Right ventricle myocardium inferior (tissue), 1 donor: ENCODE measurements at places on chromosomes 16 and 17. TPM values are rescaled to one million over a fixed set of nuclear protein-coding genes. Genes with fewer than 3 reads are reported as not detected.

Gene KRTAP4-16
- not detected for total RNA-seq

DNA sequence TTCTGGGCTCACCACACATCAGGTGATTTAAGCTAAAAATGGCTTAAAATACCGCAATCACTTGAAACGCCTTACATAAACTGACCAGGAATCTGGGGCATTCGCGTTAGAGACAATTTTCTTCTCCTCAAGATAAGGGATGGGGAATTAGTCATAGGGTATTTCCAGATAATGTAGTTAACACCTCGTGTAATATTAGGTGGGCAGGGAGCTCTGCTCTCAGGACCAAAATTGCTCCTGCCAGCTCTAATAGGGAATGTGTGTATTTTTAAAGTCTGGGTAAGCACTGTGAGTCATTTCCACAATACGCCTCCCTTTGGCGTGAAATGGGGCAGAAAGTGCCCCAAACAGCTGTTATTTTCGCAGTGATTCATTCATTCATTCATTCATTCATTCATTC, 408.6 kb downstream of the MAF start:
- DNase-seq: no peak

GRCh38 chr17:76076146-76076764, 1.7 kb downstream of the GALR2 start:
- DNase-seq: no peak

DNA sequence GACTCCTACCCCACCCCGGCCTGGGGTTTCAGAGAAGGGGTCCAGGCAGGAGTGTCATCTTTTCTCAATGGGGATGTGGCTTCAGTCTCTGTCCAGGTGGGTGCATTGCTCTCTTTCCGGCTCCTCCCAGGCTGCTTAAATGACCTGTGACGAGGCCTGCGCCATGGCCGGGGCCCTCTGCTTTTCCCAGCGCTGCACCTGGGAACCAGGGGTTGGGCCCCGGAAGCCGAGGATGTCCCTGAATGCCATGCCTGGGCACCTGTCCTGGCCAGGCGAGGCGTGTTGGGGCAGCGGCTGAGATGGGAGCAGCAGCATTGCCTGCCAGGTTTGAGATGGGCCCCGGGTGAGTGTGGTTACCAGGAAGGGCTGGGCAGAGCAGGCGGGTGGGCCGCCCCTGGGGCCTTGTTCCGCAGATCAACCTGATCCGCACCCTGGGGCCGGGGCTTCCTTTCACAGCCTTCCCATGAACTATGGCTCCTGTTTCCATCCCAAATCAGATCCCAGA, 147.4 kb downstream of the SEC14L1 start:
- peak; percentile 37 for DNase-seq

GRCh38 chr17:41549596-41550039, 21.5 kb upstream of the KRT19 start:
- DNase-seq: no peak

GRCh38 chr16:87657621-87658192, 55.4 kb downstream of the JPH3 start:
- no peak for DNase-seq

Gene CORO6
- total RNA-seq: 93.2 TPM

DNA sequence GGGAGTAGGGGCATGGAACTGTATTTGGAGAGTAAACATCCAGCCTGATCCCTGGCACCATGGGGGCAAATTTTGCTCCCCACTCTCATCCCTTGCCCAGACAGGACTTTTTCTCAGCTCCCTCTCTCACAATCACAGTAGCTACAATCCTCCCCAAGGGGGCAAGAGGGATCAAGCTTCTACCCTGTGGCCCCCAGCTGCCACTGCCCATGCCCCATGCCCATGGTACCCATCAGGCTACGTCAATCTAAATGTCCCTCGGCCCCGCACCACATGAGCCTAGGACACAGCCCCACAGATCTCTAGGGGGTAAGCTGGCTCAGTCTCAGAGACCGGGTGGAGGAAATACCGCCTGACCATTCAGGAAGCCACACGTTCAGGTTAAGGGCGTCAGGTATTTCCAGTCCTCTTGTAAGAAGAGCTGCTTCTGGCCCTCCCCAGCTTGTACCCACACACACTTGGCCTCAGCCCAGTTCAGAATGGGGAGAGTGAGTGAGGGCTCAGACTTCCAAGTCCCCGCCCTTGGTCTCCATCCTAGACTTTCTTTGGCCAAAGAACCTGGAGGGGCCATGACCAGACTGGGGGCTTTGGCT, 1.8 kb downstream of the CACNB1 start:
- DNase-seq: peak; percentile 55

GRCh38 chr17:58303971-58304749, 23.4 kb upstream of the MPO start:
- peak; percentile 76 for DNase-seq

DNA sequence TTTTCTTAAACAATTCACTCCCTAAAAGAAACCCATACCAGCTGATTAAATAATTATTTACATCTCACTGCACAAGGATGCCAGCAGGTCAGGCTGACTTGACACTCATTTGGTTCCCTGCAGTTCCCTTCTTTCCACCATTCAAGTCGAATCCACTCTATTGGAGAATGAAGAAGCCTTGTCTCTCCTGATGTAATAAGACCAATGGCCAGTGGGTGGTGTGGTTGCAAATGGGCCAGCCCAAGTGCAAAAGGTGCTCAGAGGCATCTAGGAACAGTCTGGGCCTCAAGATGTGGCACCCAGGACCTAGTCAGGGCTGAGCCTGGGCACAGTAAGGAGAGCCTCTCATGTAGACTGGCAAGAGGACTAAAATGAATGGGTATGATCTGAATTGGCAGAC, 9.3 kb downstream of the C16orf78 start:
- DNase-seq: no peak

GRCh38 chr17:17937201-17937853, 34.9 kb downstream of the TOM1L2 start:
- no peak for DNase-seq

Gene ZNF771
- 5.1 TPM for total RNA-seq

DNA sequence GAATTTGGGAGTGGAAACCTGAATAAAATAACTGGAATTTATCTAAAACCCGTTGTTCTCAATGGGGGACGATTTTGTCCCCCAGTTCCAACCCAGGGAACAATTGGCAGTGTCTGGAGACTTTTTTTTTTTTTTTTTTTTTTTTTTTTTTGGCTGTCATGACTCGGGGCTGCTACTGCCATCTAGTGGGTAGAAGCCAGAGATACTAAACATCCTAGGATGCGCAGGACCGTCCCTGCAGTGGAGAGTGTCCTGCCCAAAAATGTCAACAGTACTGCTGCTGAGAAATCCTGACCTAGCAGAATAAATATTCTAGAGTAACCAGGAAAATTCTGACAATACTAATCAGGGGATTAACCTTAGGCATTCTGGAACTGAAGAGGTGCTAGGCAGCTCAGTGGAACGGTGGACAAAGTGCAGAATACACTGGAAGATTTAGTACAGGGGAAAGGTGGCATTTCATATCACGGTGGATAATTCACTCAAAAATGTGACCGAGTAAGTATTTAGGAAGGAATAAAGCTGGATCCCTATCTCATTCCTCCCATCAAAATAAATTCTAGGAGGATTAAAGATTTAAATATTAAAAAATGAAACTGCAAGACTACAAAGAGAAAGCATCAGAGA, 107.6 kb downstream of the SPECC1 start:
- no peak for DNase-seq

DNA sequence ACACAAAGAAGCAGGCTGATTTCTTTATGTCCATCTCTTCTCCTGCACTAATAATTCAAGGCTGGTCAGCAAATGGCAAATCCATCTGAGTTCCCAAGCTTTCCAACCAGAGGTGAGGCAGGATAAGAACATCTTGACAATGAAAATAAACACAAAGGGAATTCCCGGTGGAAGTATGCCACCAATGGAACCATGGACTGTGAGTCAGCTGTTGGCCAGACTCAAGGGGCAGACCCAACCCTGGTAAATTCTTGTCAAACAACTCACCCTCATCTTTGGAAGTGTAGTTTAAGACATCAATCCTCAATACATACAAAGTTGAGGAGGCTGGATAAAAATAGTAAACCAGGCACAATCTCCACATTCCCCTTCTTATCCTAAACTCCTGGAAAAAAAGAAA, 74.3 kb upstream of the CES5A start:
- DNase-seq: no peak

- DNase-seq: peak; percentile 53
Observed at GRCh38 chr17:56230660-56231059, 77.4 kb downstream of the ANKFN1 start.
